SJSA1 (cell line): ENCODE measurements at places on chromosomes 13 and 19.

DNA sequence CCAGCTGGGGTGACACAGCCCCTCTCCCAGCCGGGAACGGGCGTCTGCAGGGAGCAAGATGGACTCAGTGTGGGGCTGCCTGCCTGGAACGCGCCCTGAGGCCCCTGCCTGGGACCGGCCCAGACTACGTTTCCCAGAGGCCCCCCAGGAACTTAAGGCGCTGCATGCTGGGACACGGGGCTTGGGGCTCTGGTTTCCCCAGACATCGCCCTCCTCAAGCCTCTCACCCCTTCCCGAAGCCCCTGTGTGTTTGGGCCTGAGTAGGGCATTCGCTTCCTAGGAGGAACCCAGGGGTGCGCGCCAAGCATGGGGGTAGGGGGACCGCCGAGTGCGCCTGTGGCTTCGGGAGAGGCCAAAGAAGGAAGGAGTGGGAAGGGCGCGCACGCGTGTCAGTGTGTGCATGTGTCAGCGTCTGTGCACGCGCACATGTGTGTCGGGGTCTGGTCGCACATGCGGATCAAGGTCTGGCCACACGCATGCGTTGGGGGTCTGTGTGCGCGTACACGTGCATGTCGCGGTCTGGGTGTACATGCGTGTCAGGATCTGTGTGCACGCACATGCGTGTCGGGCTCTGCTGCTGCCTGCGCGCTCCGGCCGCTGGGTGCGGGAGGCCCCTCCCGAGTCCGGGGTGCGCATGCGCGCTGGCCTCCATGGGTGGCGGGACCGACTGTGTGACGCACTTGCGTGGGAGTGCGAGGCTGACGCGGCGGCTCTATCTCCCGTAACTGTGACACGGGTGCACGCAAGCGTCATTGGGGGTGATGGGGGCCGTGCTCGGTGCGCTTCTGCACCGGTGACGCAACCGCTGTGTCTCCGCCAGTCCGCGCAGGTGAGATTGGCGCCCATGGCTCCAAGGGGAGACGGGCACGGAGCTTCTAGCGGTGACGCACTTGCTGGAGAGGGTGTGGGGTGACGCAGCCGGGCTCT, 16.2 kb downstream of the ZNF331 start:
- peak; percentile 82 for DNase-seq

DNA sequence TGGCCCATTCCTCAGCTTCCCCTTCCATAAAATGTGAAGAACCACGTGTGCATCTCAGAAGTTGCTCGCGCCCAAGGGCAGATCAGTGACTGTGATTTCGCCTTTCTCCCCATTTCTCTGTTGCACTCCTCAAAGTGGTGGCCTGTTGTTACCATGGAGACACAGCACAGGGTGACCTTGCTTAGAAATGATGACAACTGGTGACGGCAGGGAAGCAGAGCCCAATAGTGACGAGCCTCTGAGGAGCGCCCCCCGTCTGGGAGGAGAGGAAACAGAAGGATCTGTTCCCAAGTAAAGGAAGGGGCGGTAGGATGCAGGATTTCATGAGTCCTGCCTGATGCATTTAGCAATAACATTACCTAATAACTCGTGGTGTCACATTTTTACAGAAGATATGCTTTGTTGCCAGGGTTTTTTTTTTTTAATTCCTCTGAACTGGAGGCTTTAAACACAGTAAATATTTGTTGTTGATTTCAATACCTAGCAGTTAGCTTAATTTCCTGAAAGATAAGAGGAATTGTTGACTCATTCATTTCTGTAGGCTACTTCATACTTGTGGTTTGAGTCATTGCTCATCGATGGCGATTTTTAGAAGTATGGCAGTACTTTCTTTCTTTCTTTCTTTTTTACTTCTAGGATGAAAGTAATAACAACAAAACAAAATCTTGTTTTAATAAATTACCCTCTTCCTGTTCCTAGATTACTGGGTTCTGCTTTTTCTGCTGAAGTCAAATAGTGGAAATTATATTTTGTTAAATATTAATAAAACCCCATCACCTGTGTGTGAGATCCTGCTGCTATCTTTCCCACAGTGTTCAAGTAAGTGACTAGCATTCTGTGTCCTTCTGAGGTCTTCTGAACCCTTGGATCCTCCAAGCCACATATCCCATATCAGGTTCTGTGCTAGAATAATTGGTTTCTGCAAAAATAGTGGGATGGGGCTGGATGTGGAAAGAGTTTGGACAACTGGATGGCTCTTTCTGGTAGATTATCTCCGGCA, 36.0 kb downstream of the MBNL2 start:
- DNase-seq = peak; percentile 88

DNA sequence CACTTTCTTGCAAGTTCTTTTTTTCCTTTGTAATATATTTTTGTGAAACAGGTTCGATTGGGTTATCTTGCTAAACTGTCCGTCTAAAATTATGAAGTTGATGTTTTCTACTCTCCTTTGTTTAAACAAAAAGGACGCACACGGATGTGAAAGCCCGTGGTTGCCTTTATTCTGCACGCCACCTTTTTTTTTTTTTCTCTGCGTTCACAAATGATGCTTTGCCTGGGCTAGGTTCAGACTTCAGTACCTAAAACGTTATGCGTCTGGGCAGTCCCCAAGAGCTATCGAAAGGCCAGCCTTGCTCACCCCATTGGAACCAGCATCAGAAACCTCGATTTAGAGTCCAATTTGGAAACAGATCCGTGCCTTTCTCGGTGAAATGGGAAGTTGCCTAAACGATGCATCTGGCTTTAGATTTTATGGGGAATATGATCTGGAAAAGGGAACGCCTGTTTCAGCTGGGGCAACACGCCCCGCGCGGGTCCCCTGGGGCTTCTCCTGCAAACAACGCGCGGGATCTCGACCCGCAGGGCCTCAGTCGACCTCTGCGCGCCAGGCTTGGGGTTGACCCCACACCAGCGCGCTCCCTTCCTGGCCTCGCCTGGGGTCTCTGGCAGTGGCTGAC, 113.9 kb downstream of the KCNRG start:
- DNase-seq = no peak

DNA sequence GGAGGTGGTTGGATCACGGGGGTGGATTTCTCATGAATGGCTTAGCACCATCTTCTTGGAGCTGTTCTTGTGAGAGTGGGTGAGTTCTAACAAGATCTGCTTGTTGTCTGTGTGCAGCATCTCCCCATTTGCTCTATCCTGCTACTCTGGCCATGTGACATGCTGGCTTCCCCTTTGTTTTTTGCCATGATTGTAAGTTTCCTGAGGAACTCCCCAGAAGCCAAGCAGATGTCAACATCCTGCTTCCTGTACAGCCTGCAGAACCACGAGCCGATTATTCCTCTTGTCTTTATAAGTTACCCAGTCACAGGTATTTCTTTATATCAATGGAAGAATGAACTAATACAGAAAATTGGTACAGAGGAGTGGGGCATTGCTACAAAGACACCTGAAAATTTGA, 2.3 kb upstream of the SIGLEC12 start:
- DNase-seq = no peak

GRCh38 chr19:54248016-54248601, 5.5 kb upstream of the LILRA6 start:
- no peak for DNase-seq

GRCh38 chr13:72141855-72142519, 275.0 kb upstream of the DACH1 start:
- DNase-seq = no peak

GRCh38 chr19:8504171-8504570, 1.7 kb upstream of the PRAM1 start:
- DNase-seq = no peak

- DNase-seq = no peak
These were observed 418.8 kb downstream of the DACH1 start for GRCh38 chr13:71448080-71448630.

DNA sequence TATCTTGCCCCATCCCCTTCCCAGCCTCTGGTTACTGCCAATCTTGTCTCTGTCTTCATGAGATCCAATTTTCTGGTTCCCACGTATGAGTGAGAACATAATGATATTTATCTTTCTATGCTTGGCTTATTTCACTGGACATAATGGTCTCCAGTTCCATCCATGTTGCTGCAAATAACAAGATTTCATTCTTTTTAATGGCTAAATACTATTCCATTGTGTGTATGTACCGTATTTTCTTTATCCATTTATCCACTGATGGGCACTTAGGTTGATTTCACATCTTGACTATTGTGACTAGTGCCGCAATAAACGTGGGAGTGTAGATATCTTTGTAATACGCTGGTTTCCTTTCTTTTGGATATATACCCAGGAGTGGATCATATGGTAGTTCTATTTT, 43.0 kb downstream of the CHST8 start:
- DNase-seq = no peak

- DNase-seq = no peak
These were observed 125.3 kb upstream of the C1QTNF9B start for GRCh38 chr13:24022568-24022967.

GRCh38 chr13:98523455-98524102, 53.3 kb downstream of the STK24 start:
- no peak for DNase-seq

- no peak for DNase-seq
These were observed 2.7 kb upstream of the TFDP1 start for GRCh38 chr13:113581871-113582270.

DNA sequence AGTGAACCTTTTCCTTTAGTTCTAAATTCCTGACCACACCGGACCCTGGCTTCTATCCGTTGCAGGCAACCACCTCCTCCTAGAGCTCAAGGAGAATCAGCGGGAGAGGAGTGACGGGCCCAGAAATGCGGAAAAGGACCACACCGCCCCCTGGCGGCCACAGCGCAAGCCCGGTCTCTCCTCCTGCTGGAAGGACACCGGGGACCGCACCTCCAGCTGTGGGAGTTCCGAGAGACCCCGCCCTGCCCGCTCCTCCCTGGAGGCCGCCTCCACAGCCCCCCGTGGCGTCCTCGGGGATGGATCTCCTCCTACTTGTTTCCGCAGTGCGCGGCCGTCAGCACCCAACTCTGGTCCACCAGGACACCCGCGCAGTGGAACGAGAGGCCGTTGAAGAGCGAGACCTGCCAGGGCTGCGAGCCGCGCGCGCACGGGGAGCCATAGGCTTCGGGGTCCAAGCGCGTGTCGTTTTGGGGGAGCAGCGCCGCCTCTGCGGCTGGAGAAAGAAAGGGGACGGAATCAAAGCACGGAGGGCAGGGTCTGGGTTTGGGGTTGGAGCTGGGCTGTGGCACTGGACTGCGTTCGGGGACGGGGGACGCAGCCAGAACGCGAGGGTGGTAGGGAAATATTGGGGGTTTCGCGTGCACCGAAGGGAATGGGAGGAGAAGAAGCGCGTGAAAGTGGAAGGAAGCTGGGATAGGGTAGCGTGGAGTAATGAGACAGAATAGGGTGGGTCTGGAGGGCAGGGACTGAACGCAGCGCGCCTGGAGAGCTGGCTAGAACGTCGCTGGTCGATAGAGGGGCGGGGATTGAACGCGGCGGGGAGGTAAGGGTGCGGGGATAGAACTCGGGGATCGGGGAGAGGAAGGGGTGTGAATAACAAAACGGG, 2.5 kb downstream of the KLK10 start:
- DNase-seq = peak; percentile 27

GRCh38 chr13:110426735-110427134, 119.7 kb downstream of the COL4A2 start:
- DNase-seq = peak; percentile 40

DNA sequence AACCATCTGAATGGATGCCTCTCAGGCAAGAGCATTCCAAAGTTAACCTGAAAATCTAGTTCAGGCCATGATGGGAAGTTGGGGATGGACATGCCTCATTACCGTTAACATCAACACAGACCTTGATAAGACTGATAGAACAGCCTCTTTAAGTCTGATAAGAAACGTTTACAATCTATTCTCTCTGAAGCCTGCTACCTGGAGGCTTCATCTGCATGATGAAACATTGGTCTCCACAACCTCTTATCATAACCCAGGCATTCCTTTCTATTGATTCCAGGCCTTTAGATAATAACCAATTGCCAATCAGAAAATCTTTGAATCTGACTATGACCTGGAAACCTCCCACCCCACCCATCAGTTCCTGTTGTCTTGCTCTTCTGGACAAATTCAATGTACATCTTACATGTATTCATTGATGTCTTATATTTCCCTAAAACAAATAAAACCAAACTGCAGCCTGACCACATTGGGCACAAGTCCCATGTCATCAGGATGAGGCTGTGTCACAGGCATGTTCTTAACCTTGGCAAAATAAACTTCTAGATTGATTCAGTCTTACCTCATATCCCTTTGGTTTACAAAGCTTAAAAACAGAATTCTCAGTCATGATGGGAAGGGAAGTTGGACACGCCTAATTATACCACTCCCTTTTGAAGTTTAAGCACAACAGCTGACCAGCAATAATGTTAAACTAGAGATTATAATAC, 843.8 kb upstream of the SPRY2 start:
- no peak for DNase-seq

DNA sequence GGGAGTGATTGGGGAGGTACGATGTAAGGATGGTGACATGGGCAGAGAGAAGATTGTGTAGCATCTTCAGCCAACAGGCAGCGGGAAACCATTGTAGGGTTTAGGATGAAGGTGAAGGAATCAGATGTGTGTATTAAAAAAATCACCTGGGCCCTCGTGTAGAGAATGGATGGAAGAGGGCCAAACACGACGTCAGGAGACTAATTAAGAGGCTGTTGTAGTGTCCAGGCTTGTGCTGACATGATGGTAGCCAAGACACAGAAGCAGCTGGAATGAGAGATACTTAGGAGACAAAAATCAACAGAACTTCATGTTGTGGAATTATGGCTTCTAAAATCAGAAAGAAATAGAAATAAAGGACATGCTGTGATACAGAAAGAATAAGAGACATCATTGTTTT, 41.2 kb upstream of the ARGLU1 start:
- DNase-seq = no peak
